ENCODE measurements at places on chromosomes 5 and 9.

- no peak for DNase-seq
Observed at GRCh38 chr5:154708846-154709245, 46.3 kb upstream of the LARP1 start.

GRCh38 chr9:13810510-13810909 lies 503.4 kb downstream of the NFIB start:
- peak; percentile 88 for DNase-seq

GRCh38 chr5:66232706-66233445 lies 88.8 kb downstream of the SREK1 start:
- peak; percentile 19 for DNase-seq

GRCh38 chr9:117704024-117704575 lies at the start of gene TLR4:
Gene TLR4 (plus strand): TSS chr9:117704403. CDS start chr9:117704473, 70 bp downstream.
- DNase-seq = peak; percentile 67

DNA sequence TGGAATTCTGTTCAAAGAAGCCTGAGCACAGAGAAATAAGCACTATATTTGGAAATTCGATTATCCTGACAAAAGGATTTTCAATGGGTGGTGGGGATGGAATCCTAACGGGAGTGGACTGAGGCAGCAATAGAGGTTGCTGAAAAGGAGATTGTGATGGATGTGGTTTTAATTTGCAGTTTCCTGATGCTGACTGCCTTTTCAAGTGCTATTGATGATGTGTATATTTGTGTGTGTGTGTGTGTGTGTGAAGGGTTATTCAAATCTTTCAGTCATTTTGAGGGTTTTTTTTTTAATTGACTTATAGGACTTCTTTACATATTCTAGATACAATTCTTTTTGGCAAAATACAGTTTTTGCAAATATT lies 614.5 kb downstream of the HINT1 start:
- DNase-seq = no peak

GRCh38 chr5:133480866-133481265 lies 131.5 kb downstream of the FSTL4 start:
- DNase-seq = no peak

- DNase-seq = no peak
Observed at GRCh38 chr5:171862624-171863023, 77.0 kb downstream of the SMIM23 start.

DNA sequence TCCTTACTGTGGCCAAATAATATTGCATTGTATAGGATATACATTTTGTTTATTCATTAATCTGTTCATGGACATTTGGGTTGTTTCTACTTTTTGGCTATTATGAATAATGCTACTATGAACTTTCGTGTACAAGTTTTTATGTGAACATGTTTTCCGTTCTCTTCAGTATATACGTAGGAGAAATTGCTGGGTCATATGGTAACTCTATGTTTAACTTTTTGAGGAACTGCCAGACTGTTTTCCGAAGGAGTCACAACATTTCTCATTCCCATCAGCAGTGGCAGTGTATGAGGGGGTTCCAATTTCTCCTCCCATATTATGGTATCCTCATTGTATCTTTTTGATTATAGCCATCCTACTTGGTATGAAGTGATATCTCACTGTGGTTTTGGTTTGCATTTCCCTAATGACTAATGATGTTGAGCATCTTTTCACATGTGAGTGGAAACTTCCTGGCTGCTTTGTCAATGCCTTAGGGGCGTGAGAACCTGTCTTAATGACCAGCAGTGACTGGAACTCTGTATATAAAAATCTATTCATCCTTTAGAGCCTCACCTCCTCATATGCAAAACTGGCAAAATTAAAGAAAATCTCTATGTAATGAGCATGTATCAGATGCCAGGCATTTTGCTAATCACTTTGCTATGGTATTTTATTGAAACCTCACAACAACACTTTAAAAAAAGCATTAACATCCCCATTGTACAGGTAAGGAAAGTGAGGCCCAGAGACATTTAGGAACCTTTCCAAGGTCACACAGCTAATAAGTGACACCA lies 47.8 kb upstream of the TGFBR1 start:
- peak; percentile 52 for DNase-seq
